ENCODE measurements at places on chromosomes 1 and 21. TPM values are rescaled to one million over a fixed set of nuclear protein-coding genes. Genes with fewer than 3 reads are reported as not detected.
A peak's percentile ranks its signal among the peaks of the same experiment; 100 is the strongest.

SLC30A2 gene
- not detected for total RNA-seq

GRHL3 gene
- 0.35 TPM for total RNA-seq

USH2A gene
- total RNA-seq = not detected

HUNK gene
- total RNA-seq = 5.5 TPM

C1orf53 gene
- total RNA-seq = 2.4 TPM

- DNase-seq = peak; percentile 28
Measured at GRCh38 chr21:41777951-41778815, 11.3 kb upstream of the RIPK4 start.

CFAP107 gene
- total RNA-seq = not detected

GRCh38 chr1:46244656-46245371 lies 2.7 kb upstream of the RAD54L start:
- peak; percentile 74 for DNase-seq

DNA sequence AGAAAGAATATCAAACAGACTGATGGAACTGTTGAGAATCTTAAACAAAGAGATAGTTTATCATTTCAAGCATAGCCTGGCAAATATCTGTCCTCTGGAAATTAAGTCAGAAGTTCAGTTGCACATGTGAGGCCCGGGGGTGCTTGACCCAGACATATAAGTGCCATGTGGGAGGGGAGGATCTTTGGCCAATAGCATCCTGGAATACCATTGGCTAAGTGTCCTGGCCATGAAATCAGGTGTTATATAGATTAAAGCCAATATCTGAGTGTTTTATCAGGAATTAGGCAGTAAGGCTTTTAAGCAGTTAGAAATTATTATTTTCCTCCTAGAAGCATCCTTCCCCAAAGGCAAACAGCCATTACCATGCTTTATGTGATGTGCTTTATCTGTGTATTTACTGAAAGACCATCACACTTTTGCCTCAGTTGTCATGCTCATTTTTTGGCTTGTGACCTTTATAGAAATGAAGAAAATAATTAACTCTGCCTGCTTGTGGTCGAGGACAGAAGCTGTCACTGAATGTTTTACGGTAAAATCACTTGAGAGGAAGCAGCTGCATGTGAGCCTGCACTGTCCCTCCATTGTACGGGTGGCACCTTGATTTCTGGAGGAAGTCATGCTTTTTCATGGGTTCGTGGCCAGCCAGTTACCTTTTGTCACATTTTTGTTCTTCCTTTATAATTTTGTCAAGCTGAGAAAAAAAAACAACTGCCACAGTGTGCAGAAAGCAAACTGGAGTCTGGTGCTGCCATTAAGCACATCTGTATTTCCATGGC lies 259.9 kb upstream of the FMN2 start:
- DNase-seq = no peak

DNA sequence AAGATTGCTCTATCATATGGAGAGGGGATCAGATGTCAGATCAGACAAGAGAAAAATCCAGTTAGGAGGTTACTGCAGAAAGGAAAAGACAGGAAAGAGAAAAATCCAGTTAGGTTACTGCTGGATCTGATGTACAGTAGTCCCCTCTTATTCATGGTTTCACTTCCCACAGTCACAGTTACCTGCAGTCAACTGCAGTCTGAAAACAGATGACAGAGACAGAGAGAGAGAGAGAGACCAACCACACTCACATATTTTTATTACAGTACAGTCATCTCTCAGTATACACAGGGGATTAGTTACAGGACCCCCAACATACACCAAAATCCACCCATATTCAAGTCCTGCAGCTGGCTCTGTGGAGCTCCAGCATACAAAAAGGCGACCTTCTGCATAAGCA lies 29.3 kb downstream of the NUP133 start:
- DNase-seq = peak; percentile 41

GRCh38 chr1:114756949-114757454 lies 782 bp downstream of the CSDE1 start:
- DNase-seq = no peak

DNA sequence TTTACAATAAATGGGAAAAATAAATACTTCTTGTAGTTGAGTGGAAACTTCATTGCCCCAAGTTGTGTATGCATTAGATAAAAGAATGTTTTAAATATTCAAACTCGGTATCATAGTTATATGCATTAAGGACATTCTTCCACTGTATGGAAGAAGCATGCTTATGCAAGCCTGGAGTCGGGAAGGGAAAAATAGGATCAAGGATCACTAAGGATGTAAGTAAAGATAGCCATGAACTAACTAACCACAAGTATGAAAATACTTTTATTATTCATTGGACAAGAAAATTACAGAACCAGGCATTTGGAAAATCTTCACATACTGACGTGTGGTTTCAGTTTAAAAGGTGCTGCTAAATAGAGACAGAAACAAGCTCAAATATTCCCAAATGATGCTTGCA lies 26.9 kb upstream of the DPYD start:
- DNase-seq = no peak

DNA sequence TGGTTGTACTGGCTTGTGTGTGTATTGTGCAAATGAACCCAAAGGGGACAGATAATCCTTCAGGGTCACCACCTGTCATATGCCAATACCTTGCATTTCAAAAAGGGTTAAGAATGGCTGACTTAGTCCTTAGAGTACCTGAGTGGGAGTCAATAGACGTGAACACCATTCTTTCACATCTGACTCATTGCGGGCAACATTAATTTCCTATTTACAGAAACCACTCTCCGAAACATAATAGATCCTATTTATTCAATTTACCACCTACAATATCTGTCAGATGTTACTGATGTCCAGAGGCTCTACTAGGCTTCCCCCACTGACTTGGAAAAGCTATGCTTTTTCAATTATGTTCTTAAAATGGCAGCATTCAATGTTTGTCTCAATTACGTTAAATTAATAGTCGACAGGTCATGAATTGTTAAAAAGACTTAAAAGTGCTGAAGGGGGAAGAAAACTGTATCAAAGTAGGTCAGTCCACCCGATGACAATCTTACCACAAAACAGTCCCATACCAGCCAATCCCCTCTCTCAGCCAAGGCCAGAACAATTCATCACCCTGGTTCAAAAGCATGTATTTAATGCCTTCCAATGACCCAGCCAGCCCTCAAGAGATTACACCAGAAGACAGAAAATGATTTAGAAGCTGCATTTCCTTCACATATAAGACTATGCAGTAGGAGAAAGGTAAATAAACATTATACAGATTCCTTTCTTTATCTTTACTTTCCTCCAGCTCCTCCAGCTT lies 48.6 kb upstream of the PLA2G2C start:
- DNase-seq = no peak

GRCh38 chr1:82606546-82606945 lies 805.8 kb downstream of the ADGRL2 start:
- DNase-seq = no peak

DNA sequence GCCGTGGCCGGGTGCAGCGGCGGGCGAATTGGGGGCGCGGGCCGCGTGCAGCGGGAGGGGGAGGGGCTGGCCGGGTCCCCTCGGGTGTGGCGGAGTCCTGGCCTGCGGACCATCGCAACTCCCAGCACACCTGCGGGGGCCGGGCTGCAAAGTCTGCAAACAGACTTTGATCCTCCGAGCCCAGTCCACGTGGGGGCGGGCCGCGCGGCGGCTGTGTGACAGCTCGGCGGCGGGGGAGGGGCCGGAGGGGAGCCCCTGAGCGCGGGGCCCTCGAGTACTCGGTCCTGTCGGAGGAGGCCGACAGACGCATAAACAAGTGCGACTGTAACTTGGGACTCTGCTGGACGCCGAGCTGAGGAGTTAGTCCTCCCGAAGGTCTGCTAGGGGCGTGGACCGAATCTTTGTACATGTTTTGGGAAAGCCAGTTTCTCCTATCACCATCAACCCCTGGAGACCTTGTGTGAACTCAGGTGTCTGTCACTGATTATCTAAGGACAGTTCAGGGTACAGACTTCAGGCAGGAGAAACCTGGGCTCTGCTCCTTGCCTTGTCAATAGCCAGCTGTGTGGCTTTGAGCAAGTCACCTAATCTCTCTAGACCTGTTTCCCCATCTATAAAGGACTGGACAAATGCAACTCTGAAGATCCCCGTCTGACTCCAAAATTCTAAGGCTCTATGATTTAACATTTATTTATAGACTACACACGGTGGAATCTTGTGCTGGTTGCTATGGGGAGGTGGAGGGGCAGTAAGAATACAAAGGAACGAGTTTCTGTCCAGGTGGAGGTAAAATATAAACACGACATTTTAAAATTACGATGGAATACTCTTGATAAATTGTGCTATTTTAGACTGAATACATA lies 710 bp upstream of the SLC30A1 start:
- peak; percentile 85 for DNase-seq

HAO2 gene
- total RNA-seq = not detected

DNA sequence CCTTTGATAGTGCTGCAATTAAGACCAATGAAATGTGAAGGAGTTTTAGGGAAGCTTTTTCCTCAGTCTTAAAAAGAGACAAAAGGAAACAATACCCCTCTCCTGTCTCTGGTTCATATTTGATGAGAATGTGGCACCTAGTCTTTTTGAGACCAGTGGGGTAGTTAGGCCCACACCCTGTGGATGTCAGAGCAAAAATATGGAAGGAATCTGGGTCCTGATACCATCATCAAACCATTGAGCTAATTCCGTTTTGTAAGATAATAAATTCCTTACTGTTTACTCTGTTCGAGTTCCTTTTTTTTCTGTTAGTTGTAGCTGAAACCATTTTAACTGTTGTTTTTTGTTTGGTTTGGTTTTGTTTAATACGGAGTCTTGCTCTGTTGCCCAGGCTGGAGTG lies 33.3 kb downstream of the PTPRC start:
- DNase-seq = no peak

POLR3C gene
- total RNA-seq = 78.8 TPM

DNA sequence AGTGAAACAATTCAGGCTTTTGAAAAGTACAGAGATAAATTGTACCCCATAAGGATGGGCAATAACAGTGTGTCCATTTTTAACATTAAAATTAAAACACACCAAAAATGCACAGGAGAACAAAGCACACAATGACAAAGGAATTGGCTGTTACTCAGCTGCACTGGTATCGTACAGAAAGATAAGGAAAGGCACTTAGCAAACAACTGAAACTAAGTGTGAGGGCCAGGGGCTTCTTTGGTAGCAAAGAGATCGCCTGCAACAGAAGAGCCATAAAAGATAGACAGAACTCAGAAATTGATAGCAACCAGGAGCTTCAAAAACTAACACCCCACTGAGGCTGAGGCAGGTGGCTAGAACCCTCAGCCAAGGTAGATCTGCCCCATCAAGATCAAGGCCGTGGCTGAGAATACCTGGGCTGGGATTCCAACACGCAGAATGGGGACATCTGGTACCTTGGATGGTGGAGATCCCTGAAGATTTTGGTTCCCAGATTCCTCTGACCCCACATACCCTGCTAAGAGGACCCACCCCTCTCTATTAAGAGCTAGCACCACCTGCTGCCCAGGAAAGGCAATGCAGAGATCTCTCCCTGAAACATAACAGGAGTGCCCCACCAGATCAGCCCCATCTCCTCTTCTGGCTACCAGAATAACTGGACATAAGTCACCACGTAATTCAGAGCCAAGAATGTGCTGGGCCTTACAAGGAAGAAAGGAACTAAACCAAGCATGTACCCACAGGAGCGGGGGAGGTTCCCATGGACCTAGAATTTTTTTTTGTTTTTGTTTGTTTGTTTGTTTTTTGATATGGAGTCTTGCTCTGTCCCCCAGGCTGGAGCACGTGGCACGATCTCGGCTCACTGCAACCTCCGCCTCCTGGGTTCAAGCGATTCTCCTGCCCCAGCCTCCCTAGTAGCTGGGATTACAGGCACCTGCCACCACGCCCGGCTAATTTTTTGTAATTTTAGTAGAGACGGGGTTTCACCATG lies 16.2 kb downstream of the PLEKHO1 start:
- peak; percentile 78 for DNase-seq

DNA sequence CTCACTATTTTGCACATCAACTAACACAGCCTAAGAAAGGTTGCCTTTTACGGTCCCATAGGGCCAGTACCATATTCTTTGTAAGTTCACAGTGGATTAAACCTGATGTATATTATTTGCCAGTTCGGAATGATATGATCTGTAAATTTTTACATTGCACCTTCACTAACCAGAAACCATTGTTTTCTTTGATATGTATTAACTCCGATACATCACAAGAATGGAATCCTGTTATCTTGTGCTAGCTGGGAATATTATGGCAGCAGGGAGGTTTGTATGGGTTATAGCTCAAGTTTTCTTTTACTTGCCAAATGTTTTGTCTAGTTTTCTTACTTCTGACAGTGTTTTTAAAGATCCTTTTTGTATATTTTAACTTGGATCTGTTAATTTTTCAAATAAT lies 51.4 kb upstream of the S1PR1 start:
- no peak for DNase-seq

- no peak for DNase-seq
Measured at GRCh38 chr1:152681616-152682015, 4.3 kb upstream of the LCE2B start.

- DNase-seq = no peak
Measured at GRCh38 chr1:178566187-178566586, 53.3 kb downstream of the TEX35 start.

SH2D5 gene
- 0.68 TPM for total RNA-seq

ETV3L gene
- total RNA-seq = not detected

- no peak for DNase-seq
Measured at GRCh38 chr1:199573047-199573446, 454.5 kb upstream of the NR5A2 start.

GRCh38 chr1:43671626-43672330 lies 21.8 kb downstream of the KDM4A start:
- no peak for DNase-seq

GPX7 gene
- total RNA-seq = not detected

- DNase-seq = no peak
Measured at GRCh38 chr21:15586752-15587427, 142.9 kb upstream of the USP25 start.

DNA sequence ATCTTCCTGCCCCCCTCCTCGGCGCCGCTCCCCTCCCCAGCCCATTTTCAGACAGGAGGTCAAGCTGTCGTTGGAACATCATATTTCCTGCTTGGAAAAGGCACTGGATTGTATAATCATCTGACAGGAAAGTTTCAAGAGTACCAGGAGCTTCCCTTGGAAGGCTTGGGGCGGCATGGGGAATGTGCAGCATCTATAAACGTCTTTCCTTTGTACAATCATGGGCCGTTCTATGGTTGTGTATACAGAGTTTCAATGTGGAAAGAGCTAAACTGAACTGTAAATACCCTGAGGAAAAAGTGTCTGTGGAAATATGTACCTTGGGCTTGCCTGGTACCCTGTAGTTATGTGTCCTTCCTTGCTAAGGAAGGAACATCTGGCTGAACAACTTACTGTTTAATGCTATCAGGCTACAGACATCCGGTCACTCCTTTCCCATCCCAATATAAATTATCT lies 368.1 kb upstream of the ADGRL2 start:
- DNase-seq = no peak

TNFRSF8 gene
- 0.29 TPM for total RNA-seq

Data from OCI-LY7 (cell line).